ENCODE measurements at places on chromosomes 5 and 9. TPM values are rescaled to one million over a fixed set of nuclear protein-coding genes. Genes with fewer than 3 reads are reported as not detected.

The PPP2CA gene
- 93.4 TPM for total RNA-seq

The CXCL14 gene
- total RNA-seq = 52.6 TPM

The CBY3 gene
- not detected for total RNA-seq

The FCN2 gene
- total RNA-seq = not detected

The IL33 gene
- total RNA-seq = 93.8 TPM

The ECSCR gene
- total RNA-seq = 46.6 TPM

The EIF4E1B gene
- total RNA-seq = not detected

The TAF1L gene
- not detected for total RNA-seq

The GHR gene
- 11.4 TPM for total RNA-seq

The MAP1B gene
- total RNA-seq = 479 TPM

The PCDHGA5 gene
- 5.2 TPM for total RNA-seq

The DIRAS2 gene
- not detected for total RNA-seq

Measured in posterior vena cava (tissue), 2 donors.